Stimulated activated CD8-positive, alpha-beta memory T cell treated with anti-CD3 and anti-CD28 coated beads, Interleukin-4, amount 100 ng/mL, for 48 hours (primary cell): ENCODE measurements at places on chromosomes 12 and 14.

DNA sequence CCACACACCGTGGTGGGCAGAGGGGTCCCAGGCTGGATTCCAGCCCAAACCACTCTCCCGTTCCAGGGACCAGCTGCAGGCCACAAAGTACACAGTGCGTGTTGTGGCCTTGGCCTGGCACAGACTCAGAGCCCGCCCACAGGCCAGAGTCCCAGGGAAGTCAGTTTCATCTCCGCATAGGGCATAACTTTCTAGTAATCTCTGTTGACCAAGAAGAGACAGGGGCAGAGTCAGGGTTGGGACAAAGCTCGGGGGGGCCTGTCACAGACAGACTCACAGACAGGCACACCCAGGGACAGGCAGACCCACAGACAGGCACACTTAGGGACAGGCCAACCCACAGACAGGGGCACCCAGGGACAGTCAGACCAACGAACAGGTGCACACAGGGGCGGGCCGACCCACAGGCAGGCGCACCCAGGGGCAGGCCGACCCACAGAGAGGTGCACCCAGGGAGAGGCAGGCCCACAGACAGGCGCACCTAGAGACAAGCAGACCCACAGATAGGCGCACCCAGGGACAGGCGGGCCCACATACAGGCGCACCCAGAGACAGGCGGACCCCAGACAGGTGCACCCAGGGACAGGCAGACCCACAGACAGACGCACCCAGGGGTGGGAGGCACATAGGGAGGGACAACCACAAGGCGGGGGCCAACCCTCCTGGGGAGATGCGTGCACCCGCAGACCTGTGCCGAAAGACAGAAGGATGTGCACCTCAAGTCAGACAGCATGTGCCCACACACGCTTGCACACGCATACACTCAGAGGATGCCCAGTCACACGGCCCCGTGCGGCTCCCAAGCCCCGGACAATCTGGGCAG is 323.3 kb upstream of the RTL1 start:
- DNase-seq = no peak

DNA sequence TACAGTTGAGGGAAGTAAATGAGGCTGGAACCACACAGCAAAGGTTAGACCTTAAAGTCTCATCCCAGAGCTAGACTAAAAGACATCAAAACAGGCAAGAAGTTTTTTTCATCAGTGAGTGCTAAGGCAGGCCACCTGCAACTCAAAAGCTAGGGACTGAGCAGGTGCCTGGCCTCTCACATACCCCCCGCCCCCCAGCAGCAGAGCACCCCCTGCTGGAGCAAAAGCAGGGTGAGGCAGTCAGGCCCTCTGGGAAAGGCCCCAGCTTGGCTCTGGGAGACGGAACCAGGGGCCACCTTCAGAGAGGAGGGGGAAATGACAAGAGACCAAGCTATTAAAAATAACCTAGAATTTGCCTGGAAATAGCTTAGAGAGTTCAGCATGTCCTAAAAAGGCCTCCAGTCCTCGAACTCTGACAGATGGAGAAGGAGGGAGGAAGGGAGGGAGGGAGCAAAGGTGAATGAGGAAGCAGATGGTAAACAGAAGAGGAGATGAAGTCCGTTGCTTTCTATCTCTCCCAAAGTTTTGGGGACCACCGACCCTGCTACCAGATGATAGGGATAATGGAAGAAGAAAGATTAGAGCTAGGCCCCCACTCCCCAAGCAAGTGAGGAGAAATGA is 1.8 kb downstream of the ITGA7 start:
- DNase-seq = no peak

DNA sequence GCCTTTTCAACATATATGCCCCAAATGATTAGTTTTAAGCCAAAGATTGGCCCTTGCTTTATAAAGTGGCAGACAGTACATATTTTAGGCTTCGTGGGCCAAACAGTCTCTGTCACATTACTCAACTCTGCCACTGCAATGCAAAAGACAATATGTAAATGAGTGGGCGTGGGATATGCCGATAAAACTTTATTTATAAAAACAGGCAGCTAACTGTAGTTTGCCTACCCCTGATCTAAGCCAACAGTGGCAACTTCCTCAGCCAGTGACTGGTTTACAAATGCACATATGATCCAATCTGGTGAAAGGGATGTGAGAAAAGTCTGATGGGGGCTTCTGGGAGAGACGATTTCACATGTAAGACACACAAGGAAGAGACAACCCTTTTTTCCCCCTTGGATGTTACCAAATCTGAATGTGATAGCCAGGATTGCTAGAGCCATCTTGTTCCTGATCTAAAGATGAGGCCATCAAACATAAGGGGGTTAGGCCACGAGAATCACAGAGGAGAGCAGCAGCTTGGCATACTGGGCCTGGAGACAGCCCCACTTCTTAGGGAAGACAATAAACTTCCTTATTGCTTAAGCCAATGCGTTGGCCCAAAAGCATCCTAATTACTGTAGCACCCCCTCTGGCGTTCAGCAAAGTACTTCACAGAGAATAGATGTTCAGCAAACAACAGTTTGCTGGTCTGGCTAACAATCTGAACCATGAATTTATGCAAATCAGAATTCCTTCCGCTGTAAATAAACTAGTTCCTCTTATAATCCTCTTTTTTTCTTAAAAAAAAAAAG is 75.2 kb upstream of the TMCC3 start:
- no peak for DNase-seq

DNA sequence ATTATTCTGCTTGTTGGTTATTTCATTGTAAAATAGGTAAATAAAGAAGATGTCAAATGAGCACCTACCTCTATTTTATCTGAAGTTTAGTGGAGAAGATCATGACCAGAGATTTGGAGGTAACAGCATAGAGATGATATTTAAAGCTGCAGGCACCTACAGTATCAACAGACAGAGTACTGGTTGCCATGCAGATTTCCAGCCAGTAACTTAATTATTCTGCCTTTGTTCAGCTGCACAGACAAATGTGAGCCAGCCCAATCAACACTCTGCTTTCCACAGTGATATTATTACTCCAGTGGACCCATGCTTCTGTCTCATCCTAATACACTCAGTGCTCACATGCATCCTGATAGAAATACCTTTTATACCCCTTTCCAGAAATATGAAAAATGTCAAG is 348.5 kb upstream of the RGS6 start:
- DNase-seq = no peak

GRCh38 chr12:31234053-31234840 is 91.7 kb downstream of the SINHCAF start:
- DNase-seq = no peak

- DNase-seq = no peak
Observed at GRCh38 chr12:88437226-88437625, 143.0 kb downstream of the KITLG start.

- DNase-seq = no peak
Observed at GRCh38 chr14:90184571-90185266, 71.6 kb upstream of the PSMC1 start.

- no peak for DNase-seq
Observed at GRCh38 chr14:92880351-92880750, 42.6 kb upstream of the CHGA start.
